Vagina (tissue), 2 donors: ENCODE measurements at places on chromosomes 3 and 15. TPM values are rescaled to one million over a fixed set of nuclear protein-coding genes. Genes with fewer than 3 reads are reported as not detected.

DNA sequence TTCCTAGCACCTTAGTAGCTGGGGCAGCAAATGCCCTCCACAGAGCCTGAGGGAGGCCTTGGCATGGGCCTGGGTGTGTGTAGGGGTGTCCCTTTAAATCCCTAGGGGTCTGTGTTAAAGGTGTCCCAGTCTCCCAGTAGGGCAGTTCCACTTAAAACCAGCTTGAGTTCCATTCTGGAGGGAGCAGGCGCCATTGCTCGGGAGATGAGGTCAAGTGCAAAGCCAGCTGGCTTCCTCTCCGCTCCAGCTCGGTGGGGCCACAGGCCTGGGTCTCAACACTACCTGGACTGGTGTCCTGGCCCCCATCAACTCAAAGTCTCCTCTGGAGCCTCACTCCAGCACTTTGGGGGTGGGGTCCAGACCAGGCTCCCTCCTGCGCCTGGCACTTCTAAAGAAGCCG is 25.2 kb downstream of the FEM1B start:
- DNase-seq: no peak

GRCh38 chr3:42841332-42841731 is 32.1 kb downstream of the ACKR2 start:
- no peak for DNase-seq

GRCh38 chr3:180414157-180414556 is 187.8 kb upstream of the TTC14 start:
- no peak for DNase-seq

The DUOXA1 gene
- 66.5 TPM for total RNA-seq

- DNase-seq: no peak
Measured at GRCh38 chr3:9695345-9695744, 8.3 kb upstream of the CPNE9 start.

DNA sequence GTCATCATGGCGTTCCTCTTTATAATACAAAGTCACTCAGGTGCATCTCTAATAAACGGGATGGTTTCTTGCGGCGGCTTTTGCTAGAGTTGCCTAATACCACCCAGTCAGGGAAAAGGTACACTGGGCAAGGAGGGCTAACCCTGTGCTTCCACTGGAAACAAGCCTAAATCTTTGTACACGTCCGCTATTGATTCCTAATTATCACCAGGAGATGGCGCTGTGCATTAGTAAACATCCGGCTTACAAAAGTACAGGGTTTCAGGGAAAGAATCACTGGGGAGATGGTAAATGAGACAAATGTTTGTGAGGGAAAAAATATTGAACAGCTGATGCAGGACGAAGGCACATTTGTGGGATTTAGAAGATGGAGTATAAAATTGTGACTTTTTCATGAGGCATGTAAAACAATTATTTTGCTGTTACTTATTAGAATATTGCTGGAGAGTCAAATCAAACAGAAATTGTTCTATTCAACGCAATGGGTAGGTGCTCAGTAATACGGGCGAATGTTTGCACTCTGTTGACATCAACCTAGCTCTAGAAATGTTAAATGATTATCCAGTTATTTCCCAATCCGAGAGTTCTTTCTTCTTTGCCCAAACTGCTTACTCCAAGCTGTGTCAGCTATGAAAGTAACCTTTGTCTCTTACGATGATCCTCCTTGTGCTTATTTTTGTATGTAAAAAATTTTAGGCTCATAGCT is 50.6 kb downstream of the GMNC start:
- DNase-seq: no peak

The PLSCR1 gene
- 78.1 TPM for total RNA-seq

GRCh38 chr15:54014067-54014655 is 35.9 kb downstream of the UNC13C start:
- DNase-seq: no peak

The EFHB gene
- total RNA-seq: 0.49 TPM

DNA sequence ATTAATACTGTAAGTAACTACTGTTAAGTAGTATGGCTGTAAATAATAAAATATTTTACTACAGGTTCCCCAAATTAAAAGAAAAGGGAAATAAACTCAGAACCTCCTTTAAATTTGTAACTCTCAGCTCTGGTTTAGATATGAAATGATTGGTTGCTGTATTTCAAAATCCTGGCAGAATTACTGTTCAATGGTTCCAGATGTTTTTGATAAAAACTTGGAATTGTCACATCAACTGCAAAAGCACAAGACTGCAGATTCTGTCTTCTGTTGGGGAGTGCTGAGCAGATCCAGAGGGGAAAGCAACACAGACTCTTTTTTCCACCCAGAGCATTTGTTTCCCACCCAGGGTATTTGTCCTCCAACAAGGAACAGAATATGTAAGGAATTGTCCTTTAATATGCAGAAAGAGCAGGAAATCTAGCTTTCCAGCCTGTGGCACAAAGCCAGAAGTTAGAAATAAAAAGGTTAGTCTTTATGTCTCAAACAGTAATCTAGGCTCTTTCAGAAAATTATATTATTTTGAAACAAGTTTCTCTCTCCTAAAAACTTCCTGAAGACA is 178.1 kb downstream of the KLHL25 start:
- no peak for DNase-seq

DNA sequence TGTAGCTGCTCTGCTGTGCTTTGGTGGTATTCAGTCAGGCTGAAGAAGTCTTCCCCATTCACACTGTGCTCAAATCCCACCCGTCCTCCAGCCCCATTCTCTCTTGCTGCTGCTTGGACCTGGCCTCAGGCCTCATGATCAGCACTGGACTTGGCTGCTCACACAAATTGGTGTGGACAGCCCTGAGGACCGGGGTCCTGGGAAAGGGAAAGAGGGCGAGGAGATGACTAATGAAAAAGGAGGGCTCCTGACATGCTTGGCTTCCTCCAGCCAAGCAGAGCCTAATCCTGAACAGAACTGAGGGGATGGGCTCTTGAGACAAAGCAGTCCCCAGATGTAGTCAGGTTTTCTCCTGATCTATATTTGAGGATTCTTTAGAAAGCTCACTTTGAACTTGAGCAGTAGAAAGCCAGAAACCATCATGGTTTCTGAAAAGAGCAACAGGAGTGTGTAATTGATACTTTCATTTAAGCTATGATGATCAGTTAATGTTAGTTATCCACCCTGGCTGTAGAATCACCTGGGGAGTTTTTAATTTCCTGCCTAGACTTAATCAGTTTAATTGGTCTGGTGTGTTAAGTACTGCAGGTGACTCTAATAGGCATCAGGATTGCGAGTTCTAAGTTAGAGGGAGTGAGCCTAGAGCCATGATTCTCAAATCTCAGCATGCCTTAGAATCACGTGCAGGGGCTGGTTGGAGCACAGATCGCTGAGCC is 79.4 kb upstream of the THBS1 start:
- DNase-seq: no peak

- no peak for DNase-seq
Measured at GRCh38 chr3:124599147-124599765, 131.0 kb upstream of the UMPS start.

The CLDN11 gene
- total RNA-seq: 136 TPM

The ARPP21 gene
- not detected for total RNA-seq

DNA sequence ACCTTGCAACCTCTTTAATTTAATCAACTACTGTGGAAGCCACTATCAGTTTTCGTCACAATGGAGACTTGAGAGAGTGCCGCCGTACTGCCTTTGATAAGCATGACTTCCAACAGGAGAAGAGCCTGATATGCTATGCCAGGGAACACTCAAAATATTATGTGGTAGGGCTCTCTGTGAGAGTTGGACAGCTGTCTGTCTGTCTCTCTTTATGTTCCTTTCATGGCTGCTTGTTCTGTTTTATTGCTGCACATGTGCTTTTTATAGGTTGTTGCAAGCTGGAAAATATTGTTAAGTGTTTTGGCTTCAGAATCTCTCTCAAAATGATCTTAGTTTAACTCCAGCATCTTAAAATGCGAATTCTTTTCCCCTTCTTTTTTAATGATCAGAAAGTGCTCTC is 249.4 kb upstream of the RARB start:
- no peak for DNase-seq

GRCh38 chr15:77475898-77476297 is 55.2 kb downstream of the HMG20A start:
- DNase-seq: no peak

DNA sequence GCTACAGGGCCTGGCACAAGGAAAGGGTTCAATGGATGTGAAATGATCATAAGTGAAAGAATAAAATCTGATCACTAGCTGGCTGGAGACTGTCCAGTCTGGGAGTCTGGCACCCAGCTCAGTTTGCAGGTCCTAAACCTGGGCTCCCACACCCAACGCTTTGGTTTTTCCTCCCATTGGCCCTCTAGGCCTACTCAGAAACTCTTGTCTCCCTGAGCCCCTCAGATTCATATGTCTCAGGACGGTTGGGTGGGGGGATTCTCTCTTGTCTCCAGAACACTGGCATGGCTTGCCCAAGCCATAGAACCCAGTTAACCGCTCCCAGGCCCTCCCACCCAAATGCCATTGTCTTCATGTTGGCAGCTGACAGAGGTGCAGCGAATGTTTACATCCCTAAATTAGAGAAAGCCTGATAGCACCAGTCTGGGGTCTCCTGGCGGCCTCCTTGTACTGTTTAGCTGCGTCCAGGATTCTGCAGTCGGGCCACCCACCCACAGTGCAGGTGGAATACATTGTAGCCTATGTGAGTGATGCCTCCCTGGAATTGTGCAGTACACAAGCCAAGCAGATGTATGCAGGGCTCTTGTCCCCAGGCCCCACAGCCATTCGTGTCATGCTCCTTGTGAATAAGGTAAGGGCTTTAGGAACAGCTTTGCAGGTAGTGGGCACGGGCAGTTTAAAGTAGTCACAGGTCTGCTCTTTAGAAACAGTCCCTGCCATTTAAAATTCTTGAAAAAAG is 266.3 kb downstream of the XXYLT1 start:
- DNase-seq: peak; percentile 80

DNA sequence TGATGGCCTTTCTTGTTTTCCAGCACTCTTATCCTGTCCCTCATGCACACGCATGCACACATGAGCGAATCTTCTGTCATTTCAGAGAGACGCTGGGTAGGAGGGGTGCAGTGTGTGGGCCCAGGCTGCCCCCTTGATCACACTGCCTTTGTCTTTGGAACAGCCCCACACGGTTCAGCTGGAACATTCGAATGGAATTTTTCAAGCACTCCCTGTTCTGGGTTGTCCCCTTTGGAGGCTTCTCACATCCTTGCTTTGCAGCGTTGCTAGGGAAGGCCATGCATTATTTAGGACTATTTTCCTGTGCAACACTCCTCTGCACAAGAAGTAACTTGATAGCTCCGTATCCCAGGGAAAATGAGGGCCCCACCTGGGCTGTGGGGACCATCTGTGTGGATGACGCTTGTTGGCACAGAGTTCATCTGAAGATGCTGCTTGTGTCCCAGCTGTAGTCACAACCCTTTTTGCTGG is 78.4 kb downstream of the SPSB4 start:
- DNase-seq: peak; percentile 65
